Smooth muscle cell of the brain vasculature (primary cell): ENCODE measurements at places on chromosomes 11 and 22.

DNA sequence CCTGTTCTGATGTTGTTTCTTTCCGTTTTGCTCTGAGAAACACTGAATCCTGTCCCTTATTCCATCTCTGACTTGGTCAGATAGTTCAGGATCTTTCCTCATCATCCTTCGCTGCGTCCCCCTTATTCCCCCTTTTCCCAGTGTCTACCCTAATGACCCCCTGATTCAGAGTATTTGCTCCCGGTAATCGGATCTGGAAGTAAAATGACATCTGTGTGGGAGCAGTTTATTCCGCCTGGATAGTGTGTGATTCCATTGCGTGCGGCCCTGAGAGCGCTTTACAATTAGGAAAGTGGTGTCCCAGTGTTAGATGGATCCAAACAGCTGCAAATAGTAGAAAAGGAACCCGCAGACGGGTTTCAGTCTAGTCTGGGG, 606 bp downstream of the DRG1 start:
- DNase-seq, result no peak

- DNase-seq, result no peak
These were observed 473 bp upstream of the EMID1 start for GRCh38 chr22:29205252-29205593.

DNA sequence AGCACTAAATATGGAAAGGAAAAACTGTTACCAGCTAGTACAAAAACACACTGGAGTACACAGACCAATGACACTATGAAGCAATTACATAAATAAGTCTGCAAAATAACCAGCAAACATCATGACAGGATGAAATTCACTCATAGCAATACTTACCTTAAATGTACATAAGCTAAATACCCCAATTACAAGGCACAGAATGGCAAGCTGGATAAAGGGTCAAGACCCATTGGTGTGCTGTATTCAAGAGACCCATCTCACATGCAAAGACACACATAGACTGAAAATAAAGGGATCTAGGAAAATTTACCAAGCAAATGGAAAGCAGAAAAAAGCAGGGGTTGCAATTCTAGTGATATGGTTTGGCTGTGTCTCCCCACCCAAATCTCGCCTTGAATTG, 44.0 kb upstream of the CALCA start:
- no peak for DNase-seq

DNA sequence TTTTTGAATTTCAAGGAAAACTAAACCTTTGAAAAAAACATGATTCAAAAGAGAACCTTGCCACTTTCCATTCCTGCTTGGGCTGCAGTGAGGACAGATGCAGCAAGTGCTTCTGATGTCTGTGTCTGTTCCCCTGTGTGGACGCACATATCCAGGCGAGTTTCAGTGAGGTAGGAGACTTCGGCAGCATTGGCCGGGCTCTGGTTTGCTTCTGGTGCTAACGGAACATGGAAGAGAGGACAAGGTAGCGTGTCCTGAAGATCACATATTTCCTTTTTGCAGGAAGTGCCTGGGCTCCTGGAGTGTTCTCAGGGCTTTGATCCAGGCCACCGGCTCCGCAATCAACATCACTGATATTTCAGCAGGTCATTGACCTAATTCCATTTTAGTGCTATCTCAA, 33.1 kb upstream of the IGLL5 start:
- DNase-seq, result no peak
